MCF 10A (cell line): ENCODE measurements at places on chromosomes 5 and 9.

- no peak for DNase-seq
Measured at GRCh38 chr9:114096041-114096511, 3.0 kb downstream of the KIF12 start.

DNA sequence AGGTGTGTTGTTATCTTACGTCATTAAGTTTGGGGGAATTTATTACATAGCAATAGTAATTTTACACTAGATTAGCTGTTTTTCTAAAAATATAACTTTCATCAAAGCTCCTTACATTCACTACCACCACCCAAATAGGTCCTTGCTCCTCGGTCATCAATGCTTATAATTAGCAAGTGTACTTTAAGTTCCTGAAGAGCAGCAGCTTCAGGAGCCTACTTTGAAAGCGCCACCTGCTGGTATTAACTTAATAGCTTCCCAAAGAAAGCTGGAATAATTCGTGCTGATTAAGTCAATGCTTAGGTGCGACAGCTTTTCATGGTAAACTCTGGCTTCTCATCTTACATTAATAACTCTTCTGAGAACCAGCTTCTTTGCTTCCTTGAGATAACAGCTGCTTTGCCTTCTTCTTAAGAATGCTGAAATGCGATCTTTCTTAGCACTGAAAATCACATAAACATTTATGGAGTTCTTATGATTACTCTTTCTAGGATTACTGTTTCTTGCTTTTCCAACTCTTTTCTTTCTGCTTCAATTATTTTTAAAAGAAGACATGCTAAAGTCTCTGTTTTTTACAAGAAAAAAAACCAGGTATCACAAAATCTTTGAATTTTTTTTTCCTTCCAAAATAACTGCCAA is 10.0 kb upstream of the C5 start:
- DNase-seq = peak; percentile 66

DNA sequence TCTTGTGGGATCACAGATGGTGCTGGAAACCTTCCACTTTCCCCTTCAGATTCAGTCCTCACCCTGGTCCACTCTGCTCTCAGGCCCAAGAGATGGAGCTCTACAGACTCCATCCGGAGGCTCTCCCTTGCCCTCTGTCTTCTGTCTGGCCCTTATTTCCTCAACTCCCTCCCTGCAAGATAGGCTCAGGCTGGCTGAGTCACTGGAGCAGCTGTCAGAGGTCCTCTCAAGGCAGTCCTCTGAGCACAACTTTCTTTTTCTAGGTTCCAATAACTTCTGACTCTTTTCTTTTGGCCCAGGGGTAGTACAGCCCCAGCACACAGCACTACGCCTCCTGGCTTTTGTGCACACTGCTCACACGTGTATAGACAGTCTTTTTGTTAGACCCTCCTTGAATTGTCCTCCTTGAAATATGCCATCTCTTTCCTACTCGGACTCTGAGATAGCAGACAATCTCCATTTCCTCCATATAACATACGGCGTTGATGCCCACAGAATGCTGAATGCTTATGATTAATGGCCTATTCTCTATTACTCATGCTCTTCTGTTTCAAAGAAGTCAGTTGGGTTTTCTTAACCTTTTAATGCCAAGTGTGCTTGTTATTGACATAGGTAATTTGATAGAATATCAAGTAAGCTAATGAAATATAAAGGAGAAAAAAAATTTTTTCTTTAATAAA is 193.1 kb downstream of the SLC12A2 start:
- DNase-seq = no peak

DNA sequence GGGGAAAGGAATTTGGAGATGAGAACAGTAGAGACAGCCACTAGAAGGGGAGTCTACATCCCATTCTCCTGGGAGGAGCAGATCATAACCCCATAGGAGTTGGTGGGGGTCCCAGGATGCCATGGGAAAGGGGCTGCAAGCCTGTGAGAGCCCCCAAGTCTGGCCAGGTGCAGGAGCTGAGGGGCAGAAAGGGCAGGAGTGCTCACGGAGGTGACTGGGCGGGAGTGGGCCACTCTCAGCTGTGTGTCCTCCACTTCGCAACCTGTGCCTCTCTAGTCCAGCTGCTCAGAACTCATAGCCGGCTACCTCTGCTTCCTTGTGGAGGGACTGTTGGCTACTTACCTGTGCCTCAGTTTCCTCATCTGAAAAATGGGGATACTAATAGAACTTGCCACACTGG is 263.9 kb downstream of the FSTL4 start:
- no peak for DNase-seq

- no peak for DNase-seq
Measured at GRCh38 chr9:132543960-132544359, 38.4 kb upstream of the BARHL1 start.

DNA sequence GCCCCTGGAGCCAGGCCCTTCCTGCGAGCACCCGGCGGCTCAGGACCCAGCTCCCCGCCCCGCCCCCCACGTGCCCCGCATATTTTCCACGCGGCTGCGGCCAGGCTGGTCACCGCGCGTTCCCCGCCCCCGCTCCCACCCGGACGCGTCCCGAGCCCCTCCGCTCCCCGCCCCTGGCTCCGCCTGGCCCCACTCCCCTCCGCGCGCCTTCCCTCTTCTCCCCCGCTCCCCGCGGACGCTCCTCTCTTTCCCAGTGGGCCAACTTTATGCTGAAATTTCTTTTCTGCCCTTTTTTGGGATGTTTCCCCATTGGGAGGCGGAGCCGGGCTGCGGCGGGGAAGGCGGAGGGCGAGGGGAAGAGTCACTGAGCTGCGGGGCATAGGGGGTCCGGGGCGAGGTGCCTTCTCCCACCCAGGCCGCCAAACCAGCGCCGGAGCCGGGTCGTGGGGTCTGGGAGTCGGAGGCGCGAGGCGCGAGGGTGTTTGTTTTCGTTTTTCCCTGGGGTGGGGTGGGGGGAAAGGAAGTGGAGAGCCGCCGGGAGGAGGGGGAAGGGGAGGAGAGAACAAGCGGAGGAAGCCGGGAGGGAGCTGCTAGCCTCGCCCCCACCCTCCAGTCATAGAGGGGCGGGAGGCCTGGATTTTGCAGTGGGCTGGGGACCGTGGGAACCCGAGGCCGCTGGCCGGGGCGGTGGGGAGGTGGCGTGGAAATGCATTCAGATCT is 1.0 kb upstream of the TPM2 start:
- DNase-seq = peak; percentile 52

DNA sequence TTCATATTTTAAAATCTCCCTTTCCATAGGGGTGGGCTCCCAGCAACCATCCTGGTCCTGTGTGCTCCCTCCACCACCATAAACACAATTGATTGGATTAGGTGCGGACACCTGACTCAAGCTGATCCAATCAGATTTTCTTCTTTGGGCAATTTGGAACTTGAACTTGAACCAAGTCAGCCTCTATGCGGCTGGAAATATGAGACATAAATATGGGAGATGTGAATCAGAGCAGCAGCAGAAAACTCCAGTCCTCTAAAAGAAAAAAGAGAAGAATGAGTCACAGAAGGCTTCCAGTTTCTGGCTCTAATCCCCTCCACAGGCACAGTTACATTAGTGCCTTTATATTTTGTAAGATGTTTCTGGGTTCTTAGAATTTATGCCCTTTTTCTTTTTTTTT is 306.6 kb downstream of the MLLT3 start:
- peak; percentile 51 for DNase-seq

DNA sequence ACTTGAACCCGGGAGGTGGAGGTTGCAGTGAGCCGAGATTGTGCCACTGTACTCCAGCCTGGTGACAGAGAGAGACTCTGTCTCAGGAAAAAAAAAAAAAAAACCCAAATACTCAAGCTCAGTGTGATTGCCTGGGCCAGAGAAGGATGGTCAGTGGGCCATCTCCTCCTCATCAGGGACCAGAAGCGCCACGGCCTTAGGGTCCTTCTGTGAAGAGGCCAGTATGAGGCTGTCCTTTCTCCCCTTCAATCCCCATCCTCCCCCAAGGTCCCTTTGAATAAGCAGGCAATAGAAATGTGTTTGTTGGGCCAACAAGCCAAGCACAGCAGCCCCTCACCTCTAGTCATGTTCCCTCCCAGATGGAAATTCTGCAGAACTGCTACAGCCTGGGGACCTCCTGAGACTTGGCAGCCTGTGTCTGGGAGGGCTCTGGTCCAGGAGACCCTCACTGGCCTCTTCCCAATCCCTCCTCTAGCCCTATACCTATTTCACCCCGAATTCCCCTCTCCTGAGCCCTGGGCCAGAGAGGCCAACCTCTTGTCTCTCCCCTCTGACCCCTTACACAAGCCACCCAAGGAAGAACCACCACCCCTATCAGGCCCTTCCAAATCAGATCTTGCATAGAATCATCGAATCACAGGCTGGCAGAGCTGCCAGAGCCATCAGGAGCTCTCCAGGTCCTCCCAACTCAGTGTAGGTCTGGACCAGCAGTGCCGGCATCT is 1.0 kb downstream of the CSF1R start:
- DNase-seq = no peak

- peak; percentile 21 for DNase-seq
Measured at GRCh38 chr9:131018621-131019020, 9.6 kb downstream of the LAMC3 start.

DNA sequence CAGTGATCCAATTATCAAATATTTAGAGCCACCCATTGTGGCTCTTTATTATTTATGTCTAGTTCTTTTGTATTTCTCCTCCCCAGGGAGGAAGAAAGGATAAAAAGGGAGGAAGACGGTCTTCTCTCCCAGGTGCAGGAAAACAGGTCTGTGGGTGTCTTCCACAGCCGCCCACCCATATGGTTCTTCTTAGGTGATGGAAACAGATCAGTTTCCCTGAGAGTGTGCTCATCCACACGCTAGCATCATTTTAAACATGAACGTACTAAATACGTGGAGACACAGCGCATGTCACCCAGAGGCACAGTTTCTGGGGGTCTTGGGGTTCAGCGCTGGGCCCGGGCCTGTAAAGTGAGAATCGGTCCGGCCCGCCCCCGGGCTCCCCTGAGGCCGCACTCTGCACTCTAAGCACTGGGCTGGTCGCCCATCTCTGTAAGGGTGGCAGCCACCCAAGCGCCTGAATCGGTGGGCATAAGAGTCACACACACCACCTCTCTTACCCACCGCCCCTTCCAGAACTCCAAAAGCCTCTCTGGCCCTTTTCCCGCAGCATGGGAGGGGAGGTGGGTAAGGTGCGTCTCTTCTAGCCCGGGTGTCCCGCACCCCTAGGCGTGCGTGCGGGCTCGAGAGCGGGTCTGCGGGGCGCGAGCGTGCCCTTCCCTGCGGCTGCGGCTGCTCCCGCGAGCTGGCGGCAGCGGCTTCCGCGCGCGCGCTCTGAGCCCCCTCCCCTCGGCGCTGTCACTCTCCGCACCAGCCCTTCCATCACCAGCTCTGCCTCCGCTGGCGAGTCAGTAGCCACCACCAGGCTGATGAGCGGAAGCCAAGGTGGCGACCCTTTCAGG is 1.3 kb downstream of the PTCH1 start:
- DNase-seq = no peak

GRCh38 chr9:124197177-124198095 is 60.3 kb upstream of the NEK6 start:
- DNase-seq = no peak

GRCh38 chr9:68851657-68852056 is 146.6 kb downstream of the PIP5K1B start:
- peak; percentile 9 for DNase-seq

- DNase-seq = no peak
Measured at GRCh38 chr5:150247726-150248125, 41.8 kb downstream of the CAMK2A start.

GRCh38 chr9:95092262-95093072 is 225.0 kb downstream of the FANCC start:
- peak; percentile 35 for DNase-seq

GRCh38 chr5:98110791-98111190 is 662.7 kb upstream of the RGMB start:
- DNase-seq = no peak

DNA sequence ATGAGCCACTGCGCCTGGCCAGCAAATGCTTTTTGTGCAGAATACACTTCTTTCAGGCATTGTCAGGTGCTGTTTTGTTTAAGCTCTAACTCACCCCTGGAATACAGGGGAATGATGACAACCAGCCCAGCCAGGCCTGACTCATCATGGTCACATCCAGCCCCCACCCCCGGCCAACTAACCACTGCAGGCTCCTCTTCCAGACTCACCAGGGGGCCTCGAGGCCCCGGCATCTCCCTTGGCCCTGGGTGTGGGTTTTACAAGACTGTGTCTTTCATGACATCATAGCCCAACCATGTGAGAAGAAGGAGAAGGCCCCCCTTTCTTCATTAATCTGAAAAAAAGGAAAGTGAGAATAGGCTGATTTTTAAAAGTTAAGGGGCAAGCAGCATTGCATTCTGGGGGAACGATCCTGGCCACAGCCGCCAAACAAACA is 35.5 kb downstream of the OLFML2A start:
- peak; percentile 88 for DNase-seq

DNA sequence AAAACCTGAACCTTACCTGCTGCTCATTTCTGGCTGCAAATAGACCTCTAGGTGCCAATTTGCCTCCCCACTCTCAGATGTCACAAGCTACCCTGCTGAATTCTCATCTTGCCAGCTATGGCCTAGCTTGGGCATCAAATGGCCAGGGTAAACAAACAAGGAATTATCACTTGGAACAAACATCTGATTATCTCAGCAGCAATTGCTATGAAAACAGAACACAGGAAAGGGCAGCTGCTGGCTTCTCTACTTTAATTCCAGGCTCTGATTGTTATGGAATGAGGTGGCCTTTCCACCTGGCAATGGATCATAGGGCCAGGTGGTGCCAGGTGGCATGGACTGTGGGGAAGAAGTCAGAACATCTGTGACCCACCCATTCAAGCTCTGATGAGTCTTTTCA is 505.1 kb downstream of the TLR4 start:
- DNase-seq = no peak

GRCh38 chr9:104256031-104256695 is 162.1 kb downstream of the SMC2 start:
- DNase-seq = peak; percentile 55

- DNase-seq = no peak
Measured at GRCh38 chr5:94693845-94694370, 75.4 kb downstream of the SLF1 start.

DNA sequence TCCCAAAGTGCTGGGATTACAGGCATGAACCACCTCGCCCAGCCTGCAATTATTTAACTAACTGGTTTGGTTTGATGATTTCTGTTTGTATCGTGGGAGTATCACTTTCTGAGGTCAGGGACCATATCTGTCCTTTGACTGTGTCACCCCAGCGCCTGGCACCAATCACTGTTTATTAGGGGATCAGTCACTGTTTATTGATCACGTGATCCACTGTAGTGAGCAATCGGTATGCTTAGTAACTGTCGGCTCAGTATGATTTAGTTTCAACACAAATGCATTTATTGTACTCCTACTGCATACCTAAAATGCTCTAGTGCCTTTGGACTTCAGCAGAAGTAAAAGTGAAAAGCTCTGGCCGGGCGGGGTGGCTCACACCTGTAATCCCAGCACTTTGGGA is 54.8 kb downstream of the COL5A1 start:
- DNase-seq = no peak
